Astrocyte of the spinal cord (primary cell): ENCODE measurements at places on chromosomes 1 and 21.

DNA sequence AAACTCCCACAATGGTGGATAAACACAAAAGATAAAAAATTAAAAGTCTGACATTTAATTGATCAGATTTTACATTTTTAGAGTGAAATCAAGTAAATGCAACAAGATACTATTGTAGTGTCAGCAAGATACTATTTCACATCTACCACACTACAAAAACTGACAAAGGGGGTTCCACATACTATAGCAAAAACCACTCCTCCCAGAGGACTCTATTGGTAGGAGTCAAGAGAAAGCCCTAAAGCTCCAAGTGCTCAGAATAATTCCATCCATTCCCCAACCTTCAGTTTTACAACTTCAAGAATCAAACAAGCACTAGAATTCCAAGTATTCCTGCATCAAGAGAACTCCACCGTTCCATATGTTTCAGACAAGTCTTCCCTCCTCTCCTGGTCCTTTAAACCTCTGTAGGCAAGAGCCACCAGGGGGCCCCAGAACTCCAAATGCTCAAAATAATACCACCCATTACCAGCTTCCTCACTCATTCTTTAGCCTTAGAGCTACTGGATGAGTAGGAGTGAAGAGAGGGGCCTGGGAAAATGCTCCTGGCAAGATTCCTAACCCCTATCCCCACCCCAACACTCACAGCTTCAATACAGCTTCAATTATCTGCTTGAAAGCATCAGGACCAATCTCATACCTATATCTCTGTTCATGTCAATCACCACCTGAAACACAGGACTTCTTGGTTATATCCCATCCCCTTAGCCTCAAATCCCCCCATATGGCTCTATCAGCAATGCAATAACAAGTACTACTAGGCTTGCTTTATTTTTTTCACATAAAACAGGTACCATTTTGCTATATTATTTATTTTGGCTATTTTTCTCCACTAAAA, 9.9 kb downstream of the TOR1AIP2 start:
- peak; percentile 53 for DNase-seq

GRCh38 chr1:164728719-164729118, 169.7 kb downstream of the PBX1 start:
- peak; percentile 68 for DNase-seq

- DNase-seq = peak; percentile 16
Observed at GRCh38 chr1:44326024-44326701, 28.9 kb downstream of the ERI3 start.

- no peak for DNase-seq
Observed at GRCh38 chr1:90486134-90486824, 230.8 kb downstream of the BARHL2 start.

DNA sequence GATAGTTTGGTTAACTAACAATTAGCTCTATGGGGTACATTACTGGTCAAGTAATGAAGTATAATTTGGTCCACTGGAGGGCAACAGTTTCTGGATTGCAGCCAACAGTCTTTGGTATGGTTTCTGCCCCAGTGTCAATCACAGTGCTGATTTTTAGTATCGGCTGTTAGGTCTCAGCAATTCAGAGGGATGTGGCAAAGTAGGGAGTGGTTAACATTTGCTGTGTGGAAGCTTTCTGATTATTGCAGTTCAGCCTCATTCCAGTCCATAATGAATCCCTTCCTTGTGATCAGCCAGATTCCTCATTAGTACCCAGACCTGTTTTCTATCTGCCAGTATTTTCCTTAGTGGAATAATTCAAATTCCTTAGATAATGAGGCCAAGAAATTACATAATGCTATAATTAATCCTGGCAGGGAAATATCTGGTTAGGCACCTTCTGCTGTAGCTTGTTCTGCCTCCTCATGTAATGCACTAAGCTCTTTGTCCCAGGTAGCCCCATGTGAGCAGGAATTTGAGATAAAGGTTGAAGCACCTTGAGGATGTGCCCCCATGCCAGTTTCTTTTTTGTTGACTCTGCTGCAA, 14.0 kb downstream of the F3 start:
- peak; percentile 9 for DNase-seq

GRCh38 chr1:44707112-44707881, 23.7 kb downstream of the RNU5D-1 start:
- DNase-seq = peak; percentile 89

GRCh38 chr21:42202321-42202720, 16.6 kb upstream of the ABCG1 start:
- DNase-seq = no peak
